ENCODE measurements at places on chromosomes 3 and 15.

GRCh38 chr3:74523811-74524210, 90.6 kb downstream of the CNTN3 start:
- DNase-seq = no peak

DNA sequence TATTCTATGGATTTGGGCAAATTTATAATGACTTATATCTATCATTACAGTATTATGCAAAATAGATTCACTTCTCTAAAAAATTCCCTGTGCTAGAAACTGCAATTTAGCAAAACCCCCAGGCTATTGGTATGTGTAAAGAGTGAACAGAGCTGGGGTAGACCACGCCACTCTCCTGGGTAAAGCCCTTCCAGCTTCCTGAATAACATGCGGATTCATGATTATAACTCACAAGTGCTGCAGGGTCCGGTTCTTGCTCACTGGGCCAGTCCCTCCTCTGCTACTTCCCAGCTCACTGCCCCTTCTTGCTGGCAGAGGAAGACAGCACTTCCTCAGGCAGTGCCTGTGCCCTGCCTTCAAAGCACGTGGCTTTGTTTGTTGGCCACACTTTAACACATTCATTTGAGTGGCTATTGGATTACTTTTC, 4.1 kb downstream of the CD80 start:
- no peak for DNase-seq

DNA sequence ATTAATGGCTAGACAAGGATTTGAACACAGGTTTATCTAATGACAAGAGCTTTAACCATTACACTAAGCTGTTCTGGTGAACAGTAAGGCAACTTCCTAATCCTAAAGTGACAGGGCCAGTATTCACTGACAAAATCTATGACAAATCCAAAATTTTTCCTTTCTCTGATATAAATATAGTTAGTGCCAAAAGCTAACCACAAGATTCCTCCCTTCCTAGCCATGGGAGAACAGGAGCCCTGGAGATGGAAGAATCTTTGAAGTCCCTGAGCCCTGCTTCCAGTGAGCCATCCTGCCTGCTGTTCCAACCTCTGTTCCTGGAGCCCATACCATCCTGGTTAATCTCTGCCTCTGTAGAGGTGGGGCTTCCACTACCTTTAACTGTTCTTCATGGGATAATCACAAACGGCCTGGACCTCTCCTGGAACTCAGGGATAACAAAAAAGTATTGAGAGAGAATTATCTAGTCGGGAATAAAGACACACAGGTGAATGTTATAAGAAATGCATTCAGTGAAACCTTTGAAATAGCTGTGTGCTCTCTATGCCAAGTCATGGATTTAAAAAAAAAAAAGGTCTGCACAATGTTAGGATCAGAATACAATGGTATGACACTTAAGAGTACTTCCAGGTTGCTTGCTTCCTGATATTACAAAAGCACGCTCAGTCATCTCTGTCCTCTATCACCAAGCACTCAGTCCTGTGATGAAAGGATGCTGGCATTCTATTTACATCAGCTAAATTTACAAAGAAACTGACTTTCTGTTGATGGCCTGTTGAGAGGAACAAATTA, 235.8 kb downstream of the SUCLG2 start:
- no peak for DNase-seq

DNA sequence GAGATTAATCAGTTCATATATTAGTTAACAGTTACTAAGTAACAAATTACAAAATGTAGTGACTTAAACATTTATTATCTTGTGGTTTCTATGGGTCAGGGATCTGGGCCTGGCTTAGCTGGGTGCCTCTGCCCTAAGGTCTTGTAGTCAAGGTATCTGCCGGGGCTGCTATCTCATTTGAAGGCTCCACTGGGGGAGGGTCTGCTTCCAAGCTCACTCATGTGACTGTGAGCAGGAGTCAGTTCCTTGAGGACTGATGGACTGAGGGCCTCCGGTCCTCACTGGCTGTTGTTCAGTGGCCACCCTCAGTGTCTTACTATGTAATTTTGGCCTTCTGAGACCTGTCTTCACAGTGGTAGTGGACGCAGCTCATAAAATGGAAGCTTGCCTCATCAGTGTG, 135.9 kb upstream of the PLXNA1 start:
- DNase-seq = no peak
